ENCODE measurements at places on chromosomes 12 and 14.

DNA sequence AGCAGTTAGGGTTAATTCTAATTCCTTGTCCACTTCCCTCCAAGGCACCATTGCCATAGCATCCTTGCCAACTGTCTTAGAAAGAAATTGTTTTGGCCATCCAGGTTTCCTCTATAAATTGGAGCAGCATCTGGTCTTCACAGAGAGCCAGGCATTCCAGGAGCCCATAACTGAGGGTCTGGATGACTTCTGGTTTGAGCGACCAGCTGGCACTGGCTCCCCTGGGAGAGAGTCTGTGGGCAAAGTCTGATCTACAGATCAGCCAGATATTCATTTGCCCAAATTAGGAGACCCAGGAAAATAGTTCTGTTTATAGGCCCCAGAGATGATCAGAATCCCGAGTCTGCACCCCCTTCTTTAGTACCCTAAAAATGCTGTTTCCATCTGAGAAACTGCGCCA, 16.0 kb downstream of the VSX2 start:
- DNase-seq = no peak

DNA sequence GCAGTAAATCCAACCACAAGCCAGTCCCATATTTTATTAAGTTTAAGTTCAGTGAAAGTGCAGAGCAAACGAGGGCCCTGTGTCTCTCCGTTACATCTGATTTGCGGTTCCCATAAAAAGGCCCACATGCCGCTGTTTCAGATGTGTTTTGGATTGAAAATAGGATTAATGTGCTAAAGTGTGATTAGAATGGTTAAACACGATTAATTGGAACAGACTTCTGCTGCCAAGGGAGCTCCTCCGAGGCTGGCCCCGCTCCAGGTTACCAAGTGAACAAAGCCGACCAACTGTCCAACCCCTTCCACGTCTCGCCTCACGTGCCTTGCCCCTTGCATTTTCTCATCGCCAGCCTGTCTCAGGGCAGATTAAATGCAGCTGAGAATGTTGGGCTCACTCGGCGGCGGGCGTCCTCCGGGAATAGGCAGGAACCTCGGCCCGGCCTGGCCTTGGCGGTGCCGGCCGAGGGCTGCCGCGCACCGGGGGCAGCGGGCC, 166.5 kb upstream of the GSC start:
- DNase-seq = no peak

DNA sequence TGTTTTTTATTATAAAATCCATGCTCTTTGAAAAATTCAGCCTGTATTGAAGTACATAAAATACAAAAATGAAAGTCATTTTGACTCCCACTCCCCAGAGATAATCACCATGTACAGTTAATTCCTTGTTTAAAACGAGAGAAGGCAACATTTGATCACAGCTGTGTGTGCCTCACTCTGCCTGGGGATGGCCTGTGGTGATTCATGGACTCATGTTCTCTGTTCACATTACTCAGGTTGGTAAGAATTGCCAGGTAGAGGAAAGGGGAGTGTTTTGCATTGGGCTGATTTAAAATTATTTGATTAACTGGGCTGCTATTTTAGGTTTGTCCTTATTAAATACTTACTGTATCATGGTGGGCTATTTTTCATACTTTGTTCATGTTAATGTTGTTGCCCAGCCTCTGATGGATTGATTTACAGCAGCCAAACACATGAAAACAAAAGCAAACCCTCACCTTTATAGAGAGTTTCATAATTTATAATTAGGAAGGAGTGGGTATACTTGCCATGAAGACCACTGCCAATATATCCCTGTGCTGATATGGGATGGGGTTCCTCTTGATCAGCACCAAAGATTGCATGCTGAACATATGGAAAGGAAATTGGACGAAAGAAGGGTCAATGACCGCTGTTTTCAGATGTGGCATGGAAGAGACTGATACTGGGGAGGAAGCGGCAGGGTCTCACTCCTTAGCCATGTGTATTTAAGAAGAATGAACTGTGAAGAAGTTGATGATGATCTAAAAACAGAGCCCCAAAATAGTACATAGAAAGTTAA, 3.0 kb downstream of the ZBTB1 start:
- no peak for DNase-seq

DNA sequence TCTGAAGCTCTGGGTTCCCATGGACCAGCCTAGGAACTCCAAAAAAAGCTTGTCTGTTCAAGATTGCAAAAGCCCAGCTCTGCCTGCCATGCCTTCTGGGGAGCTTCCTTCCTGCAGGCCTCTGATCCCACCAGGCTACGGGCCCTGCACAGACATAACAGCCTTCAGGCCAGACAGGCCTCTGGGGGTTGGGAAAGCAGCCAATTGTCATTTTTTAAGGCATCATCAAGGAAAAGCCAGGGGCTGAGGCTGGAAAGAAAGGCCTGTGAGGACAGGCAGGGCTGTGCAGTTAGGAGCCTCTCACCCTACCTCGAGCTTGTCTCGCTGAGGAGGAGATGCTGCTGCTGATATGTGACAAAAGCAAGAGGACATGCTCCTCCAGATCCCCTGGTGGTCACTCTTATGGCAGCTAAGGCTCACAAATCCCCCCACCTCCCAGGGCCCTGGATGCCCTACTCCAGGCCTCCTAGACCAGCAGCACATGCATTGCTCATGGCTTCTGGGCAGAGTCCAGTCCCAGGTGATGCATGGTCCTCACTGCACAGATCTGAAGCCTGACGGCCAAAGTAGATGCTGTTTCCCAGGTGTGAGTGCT, 2.9 kb downstream of the TMEM229B start:
- no peak for DNase-seq

DNA sequence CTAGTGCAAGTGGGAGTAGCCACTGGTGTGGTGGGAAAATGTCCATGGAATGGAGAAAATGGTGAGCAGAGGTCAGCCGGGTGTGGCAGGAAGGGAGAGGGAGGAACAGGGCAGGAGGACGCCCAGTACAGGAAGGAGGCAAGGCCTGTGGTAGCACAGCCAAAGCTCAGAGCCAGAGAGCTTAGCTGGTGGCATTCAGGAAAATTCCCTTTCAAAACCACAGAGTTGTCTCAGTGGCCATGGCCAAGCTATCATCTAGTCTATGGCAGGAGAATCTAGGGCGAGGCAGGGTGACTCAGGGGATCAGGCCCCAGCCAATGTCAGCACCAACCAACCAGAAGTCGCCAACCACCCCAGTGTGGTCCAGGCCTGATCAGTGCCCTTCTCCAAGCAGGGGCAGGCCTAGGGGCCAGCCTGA, 67.7 kb upstream of the DDX11 start:
- no peak for DNase-seq

GRCh38 chr12:101564912-101565311, 29.9 kb upstream of the MYBPC1 start:
- no peak for DNase-seq

DNA sequence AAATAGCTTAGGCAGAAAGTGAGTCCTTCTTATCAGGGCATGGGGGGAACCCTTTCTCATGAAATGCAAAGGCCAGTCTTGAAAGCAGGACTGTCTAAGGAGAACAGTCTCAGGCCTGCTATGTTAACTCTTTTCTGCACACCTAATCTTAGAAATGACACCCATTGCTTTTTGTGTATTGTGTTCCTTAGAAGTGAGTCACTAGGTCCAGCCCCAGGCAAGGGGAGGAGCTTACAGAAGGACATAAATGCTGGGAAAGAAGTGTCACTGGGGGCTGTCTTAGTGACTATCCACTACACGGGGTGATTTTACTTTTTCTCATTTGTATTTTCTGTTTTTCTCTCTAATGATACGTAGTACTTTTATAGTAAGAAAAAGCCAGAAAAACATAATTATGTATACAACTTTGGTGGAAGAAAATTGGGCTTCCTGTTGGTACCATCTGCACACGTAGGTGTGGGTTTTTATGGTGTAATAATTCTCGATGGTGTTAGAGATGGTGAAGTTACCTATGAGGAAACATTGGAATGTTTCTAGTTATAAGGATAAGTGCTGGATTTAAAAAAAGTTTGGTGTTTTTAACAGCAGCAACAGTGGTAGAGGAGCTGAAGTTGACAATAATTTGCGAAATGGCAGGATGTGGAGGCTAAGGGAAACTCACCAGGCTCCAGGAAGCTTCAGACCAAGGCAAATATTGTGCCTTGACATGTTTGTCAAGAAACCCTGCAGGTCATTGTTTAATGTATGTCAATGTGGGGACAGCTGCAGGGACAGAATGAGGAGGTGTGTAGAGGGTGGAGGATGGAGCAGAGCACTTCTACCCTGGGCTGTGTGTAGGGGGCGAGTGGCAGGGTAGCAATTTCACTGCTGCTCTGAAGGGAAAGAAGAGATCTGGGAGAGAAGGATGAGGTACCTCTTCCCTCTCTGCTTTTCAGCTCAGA, 214.9 kb downstream of the KTN1 start:
- DNase-seq = no peak

GRCh38 chr12:2646341-2646740, 148.4 kb upstream of the FKBP4 start:
- DNase-seq = no peak

- DNase-seq = no peak
These were observed 1.2 kb downstream of the SART3 start for GRCh38 chr12:108559748-108560147.

DNA sequence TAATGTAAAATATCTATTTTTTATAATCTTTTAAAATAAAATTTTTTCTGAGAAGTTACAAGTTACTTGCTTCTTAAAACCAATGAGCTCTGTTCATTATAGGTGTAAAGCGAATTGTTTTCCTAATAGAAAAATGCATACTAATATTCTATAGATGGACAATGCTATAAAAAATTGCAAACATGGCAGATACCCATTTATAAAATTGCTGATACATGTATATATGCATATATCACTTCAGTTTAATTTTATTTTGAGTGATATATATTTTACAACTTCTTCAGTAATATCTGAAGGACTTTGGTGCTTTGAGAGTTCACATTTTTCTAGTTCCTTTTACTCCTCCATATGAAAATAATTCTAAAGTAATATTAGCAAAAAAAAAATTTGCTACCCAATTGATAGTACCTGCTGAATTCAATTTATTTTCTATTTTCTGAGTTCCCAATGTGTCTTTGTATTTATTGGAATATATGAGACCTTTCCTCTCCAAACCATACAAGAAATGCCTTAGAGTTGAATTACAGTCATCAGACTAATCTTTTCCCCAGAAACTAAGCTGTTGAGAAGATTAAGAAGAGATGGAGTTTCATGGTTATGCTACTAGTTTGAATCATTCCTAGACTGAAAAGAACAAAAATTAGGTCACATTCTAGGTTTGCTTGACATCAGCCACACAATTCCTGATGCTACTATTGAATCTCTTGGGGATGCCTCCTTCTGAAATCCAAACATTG, 1937.5 kb upstream of the SEL1L start:
- DNase-seq = no peak

- no peak for DNase-seq
These were observed 141.4 kb downstream of the PHLDA1 start for GRCh38 chr12:75890141-75890540.

GRCh38 chr14:32428875-32429274, 99.8 kb downstream of the AKAP6 start:
- no peak for DNase-seq

DNA sequence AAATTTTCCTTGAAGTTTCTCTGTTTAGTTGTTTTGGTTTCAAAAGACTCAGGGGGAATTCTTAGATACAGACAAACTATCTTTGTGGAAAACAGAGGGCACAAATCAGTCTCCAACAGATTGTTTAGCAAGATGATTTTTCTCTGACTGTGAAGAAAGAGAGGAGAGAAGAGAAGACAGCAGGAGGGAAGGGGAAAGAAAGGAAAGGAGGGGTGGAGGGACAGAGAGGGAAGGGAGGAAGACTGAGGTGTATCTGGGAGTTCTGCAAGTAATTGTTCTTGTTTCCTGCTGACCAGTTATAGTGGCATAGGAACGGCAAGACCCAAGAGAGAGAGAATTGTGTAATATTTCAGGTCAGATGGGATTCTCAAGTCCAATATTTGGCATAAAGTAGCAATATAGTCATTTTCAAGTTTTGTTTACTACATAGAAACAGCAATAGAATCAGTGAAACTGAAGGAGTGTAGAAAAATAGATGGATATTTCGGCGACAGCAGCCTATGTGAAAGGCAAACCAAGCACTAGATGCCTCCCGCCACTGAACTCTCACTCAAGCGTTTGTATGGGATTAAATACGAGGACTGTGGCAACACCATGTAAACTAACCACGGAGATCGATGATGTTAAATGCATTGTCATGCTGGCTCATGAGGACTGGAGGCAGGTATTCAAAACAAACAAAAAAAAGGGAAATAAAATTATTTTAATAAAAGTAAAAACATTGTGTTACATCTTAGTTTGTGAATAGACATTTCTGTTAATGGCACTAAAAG, 342.5 kb downstream of the SLC16A7 start:
- DNase-seq = no peak

GRCh38 chr12:52193991-52194390, 2.2 kb upstream of the KRT80 start:
- no peak for DNase-seq

- DNase-seq = no peak
These were observed 61.3 kb downstream of the PHLDA1 start for GRCh38 chr12:75970310-75970709.

DNA sequence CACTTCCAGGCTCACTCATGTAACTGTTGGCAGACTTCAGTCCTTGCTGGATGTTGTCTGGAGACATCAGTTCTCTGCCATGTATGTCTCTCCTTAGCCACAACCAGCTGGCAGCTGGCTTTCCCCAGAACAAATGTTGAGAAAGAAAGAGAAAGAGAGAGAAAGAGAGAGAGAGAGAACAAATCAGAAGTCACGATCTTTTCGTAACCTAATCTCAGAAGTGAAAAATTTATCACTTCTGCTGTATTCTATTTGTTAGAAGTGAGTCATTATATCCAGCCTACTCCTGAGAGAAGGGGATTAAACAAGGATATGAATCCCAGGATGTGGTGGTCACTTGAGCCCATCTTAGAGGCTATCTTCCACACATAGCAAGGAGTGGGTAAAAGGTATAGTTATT, 101.2 kb downstream of the BTG1 start:
- DNase-seq = no peak

DNA sequence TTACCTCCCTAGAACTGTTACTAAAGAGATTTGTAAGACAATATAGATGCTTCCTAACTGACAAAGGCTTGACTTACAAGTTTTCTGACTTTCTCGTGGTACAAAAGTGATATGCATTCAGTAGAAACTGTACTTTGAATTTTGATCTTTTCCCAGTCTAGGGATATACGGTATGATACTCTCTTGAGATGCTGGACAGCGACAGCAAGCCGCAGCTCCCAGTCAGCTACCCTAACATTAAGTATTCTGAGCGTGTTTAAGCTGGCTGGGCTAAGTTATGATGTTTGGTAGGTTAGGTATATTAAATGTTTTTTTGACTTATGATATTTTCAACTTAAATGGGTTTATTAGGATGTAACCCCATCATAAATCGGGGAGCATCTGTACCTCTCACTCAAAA, 55.2 kb upstream of the CDKL1 start:
- DNase-seq = no peak

- DNase-seq = no peak
These were observed 59.2 kb downstream of the CCNK start for GRCh38 chr14:99540196-99541032.

GRCh38 chr12:46217541-46218321, 51.1 kb downstream of the SLC38A1 start:
- DNase-seq = no peak

GRCh38 chr12:127400221-127400620, 866.7 kb upstream of the TMEM132C start:
- no peak for DNase-seq

- no peak for DNase-seq
These were observed 104.9 kb downstream of the ATP23 start for GRCh38 chr12:58046271-58046670.
